ENCODE measurements at places on chromosomes 3 and 15.

- DNase-seq = no peak
Measured at GRCh38 chr3:160448845-160449635, 546 bp downstream of the TRIM59 start.

DNA sequence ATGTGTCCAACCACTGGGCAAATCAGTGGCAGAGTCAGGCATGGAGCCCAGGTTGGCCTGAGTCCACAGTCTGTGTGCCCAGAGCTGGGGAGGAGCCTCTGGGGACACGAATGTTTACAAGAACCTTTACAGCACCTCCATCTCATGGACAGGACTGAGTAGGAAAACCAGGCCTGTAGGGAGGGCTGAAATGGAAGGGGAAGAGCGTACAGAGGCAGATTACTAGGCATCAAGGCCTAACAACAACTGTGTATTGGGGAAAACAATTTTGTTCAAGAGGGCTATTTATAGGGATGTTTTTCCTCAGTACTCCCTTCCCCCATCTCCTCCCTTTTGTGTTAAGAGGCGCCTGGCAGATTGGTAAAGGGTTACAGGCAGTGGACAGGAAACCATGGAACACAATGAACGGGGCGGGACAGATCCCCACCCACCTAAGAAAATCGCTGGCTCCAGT, 15.1 kb upstream of the ARHGAP31 start:
- DNase-seq = no peak

- DNase-seq = no peak
Measured at GRCh38 chr3:30124435-30125370, 481.7 kb upstream of the TGFBR2 start.

- DNase-seq = no peak
Measured at GRCh38 chr15:85976986-85977385, 102.7 kb upstream of the AGBL1 start.

DNA sequence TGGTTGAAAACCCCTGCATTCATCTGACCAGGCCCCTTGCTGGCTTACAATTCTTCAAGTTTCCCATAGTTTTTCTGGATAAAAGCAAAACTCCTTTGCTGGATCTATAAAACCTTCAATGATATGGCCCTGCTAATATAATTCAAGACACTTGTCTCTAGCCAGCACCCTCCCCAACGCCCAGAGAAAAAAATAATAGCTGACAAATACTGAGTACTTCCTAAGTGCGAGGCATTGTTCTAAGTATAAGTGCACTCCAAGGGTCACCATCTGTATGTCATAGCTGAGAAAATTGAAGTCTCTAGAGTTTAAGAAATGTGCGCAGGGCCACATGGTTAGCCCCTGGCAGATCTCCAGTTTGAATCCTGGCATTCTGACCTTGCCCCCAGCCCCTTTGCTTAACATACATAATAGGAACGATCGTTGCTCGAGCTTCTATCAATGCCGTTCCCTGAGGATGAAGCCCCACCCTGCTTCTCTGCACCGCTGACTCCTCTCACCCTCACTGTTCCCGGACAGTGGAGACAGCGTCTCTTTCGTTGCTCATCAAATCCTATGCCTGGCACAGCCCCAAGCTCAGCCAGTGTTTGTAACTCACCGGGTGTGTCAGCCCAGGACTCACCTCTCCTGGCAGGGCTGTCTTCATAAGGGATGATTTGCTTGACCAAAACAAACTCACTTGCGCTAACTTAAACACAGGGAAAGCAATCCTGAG, 377.1 kb upstream of the PROK2 start:
- DNase-seq = no peak

GRCh38 chr15:38300395-38300794, 47.8 kb downstream of the SPRED1 start:
- no peak for DNase-seq

DNA sequence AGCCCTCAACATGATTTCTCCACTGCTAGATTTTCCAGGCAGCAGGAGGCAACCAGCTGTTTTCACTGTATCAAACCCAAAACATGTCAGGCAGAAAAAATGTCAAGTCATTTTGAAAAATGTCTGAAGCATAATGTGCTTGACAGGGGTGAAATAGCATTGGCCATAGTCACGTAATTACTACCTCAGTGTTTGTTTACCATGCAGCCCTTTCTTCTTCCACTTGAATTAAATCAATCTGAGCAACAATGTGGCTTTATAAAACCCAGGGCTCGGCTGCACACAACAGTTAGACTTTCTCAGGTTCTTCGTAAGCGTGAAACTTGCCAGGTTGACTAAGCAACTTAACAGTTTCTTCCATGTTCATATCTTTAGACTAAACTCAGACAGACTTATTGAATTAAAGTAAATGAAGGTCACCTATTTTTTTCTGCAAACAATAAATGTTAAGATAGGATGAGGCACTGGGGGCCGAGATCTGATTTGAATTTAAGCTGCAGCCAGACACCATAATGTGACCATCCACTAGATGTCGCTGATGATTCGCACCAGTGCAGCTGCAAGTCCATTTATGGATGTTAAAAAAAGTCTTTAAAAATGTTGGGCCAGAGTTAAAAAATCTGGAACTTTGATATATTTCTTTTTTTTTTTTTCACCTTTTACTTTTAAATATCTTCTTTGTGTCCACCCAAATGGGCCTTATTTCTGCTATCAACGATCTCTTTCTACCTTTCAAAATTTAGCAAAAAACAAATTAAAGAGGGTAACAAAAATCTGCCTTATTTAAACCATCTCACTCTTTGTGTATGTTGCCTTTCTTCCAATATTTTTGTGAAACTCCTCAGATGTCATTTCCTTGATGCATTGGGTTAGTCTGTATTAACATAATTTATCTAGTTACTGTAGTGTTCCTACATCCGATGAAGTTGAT, 305.9 kb downstream of the CACNA2D3 start:
- peak; percentile 22 for DNase-seq

DNA sequence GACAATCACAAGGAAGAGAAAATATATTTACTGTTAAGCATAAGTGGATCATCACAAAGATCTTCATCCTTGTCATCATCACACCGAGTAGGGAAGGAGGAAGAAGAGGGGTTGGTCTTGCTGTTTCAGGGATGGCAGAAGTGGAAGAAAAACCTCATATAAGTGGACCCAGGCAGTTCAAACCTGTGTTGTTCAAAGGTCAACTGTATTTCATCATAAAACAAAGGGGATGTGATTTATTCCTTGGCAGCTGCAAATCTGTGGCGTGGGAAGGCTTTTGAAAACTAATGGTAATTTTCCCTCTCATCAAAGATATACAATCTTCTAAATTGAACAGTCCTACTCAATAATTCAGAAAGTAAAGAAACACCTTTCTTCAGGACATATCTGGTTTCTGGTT, 129.9 kb upstream of the ABI3BP start:
- DNase-seq = no peak

- DNase-seq = no peak
Measured at GRCh38 chr3:27141668-27142067, 227.5 kb downstream of the NEK10 start.

DNA sequence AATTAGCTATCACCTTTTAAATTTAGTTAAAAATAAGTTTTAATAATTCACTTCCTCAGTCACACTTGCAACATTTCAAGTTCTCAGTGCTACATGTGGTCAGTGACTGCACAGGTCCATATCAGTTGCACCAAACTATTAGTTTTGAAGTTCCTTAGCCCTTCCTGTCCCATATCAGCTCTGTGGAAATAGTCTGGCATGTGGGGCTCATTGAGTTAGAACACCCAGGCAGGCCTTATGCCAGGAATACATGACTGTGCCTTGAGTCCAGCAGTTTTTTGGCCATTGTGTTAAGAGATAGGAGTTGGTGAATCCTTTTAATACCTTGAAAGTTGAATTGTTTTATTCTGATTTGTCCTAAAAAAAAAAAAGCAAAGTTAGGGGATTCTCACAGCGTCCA, 153.7 kb upstream of the BFSP2 start:
- DNase-seq = no peak

- no peak for DNase-seq
Measured at GRCh38 chr15:68460166-68460565, 28.2 kb upstream of the ITGA11 start.

DNA sequence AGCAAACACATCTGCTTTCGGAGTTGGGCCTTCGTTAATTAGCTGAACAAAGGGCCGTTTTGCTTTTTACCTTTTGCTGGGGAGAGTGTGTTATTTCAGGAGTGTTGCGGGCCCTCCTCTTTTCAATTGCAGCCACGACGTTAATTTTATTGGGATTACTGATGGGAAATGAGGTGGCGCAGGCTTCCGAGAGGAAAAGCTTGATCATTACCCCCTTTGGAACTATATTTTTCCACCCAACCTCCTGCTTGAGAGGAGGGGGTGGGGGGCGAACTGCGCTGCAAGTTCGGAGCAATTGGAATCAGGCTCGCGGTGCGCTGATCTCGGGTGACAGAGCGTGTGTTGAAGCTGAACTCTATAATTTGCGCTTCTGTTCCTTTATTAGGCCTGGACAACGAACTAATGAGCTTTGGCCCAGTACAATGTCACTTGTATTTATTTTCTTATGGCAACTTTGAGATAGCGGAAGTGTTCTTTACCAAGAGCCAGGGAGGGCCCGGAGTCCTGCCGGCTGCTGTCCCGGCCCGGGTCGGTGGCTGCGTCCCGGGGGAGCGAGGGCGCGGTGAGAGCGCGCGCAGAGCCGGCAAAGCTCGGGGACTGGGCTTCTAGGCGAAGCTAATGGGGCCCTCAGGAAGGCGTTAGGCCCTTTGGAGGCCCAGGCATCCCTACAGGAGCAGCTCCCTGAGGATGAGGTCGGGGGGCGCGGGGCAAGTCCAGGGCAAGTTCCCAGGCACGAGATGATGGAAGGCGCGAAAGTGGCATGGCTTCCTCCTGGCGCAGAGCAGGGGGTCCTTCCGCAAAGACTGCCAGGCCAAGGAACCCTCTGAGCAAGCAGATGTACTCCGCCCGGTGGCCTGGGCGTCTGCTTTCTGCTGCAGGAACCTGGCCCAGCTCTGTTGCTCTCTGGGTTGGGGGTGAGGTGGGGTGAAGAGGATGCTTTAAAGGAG, 12.9 kb downstream of the NR2F2 start:
- DNase-seq = no peak

- DNase-seq = no peak
Measured at GRCh38 chr3:168860592-168860991, 764.9 kb upstream of the GOLIM4 start.

GRCh38 chr3:187669675-187670504, at the start of gene SST:
SST (minus strand) TSS chr3:187670394; CDS start chr3:187670291, 103 bp downstream.
- peak; percentile 25 for DNase-seq

GRCh38 chr15:58070801-58071418, 5.4 kb upstream of the ALDH1A2 start:
- DNase-seq = peak; percentile 53

GRCh38 chr15:71440489-71441110, 325.3 kb downstream of the THSD4 start:
- no peak for DNase-seq

- DNase-seq = no peak
Measured at GRCh38 chr15:78880813-78881212, 8.1 kb downstream of the MORF4L1 start.

Data from stimulated activated CD4-positive, alpha-beta T cell treated with anti-CD3 and anti-CD28 coated beads, Interleukin-2, amount 100 ng/mL, for 48 hours (primary cell).